ENCODE measurements at places on chromosomes 6 and 20.

DNA sequence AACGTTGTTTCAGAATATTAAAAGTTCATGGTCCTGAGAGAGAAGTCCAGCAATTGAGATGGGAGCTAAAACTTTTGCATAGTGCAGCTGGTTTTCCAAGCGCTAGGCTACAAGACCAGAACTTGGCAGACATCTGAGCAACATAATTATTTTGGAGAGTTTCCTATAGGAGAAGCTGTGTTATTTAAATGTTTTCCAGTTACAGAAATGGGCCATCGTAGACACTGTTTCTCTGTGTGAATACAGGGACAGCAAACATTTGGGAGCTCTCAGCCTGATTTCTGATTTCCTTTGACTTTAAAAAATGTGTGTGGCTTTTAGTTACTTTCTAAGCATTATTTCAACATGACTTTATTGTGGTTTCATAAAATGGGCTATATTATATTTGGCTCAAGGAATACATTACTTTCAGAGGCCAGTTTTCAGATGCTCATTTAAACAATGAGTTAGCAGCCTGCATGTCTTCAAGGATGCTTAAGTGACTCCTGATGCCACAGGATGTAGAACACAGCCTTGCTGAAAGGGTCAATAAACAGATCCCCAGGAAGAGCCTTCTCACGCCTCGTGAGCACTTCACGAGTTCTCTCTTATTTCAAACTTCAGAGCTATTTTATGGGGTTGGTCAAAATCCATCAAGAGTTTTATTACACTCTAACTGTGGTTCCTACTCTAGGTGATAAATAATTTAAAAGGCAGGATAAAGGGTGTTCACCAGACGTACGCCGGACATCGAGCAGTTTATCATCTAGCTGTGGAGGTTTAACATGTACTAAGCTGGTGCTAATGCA is 193.8 kb downstream of the SMOC2 start:
- no peak for DNase-seq

DNA sequence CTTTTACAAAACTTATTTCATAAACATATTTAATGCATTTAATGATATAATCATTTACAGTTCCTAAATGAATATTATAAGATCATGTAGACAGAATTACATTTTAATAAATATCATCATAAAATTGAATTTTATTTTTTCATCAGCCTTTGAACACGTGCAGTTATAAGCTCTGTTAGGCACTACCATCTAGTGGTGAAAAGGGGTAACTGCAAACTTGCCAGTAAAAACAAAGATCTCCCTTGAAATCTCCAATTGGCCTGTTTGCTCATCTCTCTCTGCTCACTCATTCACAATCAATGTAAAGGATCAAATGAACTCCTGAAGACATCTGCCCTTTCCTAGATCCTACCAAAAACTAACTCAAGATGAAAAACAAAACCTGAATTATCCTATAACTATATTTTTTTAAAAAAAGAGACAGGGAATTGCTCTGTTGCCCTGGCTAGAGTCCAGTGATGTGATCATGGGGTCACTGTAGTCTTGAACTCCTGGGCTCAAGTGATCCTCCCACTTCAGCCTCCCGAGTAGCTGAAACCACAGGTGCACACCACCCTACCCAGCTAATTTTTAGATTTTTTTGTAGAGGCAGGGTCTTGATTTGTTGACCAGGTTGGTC is 31.7 kb downstream of the SAMHD1 start:
- DNase-seq, result peak; percentile 27

- no peak for DNase-seq
Measured at GRCh38 chr6:131139599-131139998, 4.3 kb downstream of the AKAP7 start.

DNA sequence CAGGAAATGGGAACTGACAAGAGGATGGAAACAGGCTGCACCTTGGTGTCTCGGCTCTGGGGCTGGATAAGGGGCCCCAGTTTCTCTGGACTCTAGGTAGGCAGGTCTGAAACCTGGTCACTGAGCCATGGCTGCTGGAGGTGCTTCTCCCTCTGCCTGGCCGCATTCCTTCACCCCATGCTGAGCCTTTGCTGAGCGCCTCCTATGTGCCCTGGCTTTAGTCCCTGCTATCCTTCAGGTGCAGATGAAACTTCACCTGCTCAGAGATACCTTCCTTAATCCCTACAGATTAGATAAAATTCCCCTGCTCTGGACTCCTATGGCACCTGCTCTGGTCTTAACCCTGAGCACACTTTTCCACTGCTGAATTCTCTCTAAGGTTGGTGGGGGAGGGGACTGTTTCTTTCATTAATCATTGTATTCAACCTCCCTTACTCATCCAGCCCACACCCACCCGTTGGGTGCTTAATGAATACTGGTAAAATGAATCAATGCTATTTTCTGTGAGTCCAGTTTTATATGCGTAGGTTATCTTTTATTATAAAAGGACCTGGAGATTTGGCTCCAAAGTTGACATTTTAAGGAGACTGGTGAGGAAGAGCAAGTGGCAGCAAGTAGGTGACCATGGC is 19.3 kb downstream of the MYLK4 start:
- no peak for DNase-seq

DNA sequence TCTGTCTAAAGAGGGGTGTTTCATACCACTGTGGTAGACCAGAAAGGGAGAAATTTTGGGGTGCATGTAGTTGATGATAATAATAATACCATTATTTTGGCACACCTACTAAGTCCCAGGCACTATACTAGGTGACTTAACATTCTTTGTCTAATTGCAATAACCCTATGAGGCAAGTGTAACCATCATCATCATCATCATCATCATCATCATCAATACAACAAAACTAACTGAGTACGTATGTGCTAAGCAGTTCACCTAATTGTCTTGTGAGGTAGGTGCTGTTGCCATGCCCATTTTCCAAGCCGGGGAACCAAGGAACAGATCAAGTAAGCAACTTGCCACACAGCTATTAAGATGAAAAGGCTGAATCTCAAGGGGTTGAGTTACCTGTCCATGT is 2.6 kb upstream of the PACSIN1 start:
- DNase-seq, result no peak

DNA sequence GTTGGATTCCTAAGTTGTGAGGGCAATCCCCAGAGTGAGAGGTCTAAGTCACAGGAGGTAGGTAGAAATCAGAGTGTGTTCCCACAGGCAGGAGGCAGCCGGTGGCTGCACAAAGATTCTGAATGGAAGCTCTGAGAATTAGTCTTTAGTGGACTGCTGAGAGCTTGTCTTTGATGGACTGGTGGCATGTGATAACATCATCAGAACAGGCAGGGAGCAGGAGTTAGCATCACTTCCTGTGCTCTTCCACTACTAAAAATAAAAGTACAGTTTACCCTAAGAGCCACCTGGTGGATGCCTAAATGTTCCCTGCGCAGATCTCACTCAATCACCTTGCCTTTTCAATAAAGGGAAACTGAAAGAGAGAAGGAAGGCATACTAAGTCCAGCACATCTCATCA is 294.6 kb upstream of the POU3F2 start:
- DNase-seq, result no peak

GRCh38 chr20:47392015-47392720 is 35.7 kb upstream of the ZMYND8 start:
- DNase-seq, result peak; percentile 26

DNA sequence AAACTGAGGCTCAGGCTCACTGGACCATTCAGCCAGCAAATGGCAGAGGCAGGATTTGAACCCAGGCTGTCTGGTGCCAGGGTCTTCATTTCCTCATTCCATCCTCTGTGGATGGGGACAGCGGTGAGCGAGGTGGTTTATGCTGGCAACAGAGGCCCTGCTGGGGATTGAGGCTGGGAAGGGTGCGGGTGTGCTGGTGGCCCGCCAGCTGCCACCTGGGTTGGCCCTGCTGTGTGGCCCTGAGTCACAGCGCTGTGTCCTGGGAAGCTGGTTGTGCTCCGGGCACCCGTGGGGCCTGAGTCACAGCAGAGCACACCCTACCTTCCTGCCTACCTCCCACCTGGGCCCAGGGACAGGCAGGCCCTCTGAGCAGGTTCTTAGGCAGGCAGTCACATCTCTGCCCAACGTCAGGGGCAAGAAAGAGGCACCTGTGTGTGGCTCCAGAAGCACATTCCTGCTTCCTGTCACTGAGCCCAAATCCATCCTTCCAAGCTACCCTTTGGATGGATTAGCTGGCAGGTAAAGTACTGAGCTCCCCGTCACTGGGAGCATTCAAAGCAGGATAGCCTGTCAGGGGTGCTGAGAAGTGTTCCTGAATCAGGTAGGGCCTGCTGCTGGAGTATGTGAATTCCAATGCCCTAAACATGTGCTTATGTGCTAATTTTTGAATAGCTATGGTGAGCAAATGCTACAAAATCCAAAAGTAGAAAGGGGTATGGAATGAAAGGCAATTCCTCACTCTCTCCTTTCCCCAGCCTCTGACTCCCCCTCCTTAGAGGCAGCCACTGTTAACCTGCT is 53.9 kb downstream of the CEBPB start:
- DNase-seq, result no peak

DNA sequence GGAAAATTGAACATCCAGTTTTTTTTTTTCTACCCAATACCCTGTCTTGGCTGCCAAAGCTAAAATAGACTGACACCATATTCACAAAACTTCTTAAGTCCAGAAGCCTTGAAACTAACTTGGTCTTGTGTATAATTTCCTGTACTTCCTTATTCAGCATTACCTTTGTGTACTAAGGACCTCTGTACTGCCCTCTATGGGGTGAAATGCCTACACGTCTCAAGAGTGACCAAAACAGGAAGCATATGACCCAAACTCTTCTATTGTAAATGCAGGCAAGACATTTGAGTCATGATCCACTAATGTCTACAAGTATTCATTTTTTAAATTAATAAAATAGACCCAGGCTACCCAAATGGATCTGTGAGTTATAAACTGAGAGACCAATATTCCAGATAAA is 50.4 kb downstream of the HMGCLL1 start:
- DNase-seq, result no peak

- no peak for DNase-seq
Measured at GRCh38 chr6:17281100-17281496, at the start of gene RBM24. Gene RBM24 (plus strand): TSS chr6:17281361. CDS start chr6:17281582, 221 bp downstream.

- no peak for DNase-seq
Measured at GRCh38 chr20:22931653-22932608, 103.2 kb upstream of the SSTR4 start.

DNA sequence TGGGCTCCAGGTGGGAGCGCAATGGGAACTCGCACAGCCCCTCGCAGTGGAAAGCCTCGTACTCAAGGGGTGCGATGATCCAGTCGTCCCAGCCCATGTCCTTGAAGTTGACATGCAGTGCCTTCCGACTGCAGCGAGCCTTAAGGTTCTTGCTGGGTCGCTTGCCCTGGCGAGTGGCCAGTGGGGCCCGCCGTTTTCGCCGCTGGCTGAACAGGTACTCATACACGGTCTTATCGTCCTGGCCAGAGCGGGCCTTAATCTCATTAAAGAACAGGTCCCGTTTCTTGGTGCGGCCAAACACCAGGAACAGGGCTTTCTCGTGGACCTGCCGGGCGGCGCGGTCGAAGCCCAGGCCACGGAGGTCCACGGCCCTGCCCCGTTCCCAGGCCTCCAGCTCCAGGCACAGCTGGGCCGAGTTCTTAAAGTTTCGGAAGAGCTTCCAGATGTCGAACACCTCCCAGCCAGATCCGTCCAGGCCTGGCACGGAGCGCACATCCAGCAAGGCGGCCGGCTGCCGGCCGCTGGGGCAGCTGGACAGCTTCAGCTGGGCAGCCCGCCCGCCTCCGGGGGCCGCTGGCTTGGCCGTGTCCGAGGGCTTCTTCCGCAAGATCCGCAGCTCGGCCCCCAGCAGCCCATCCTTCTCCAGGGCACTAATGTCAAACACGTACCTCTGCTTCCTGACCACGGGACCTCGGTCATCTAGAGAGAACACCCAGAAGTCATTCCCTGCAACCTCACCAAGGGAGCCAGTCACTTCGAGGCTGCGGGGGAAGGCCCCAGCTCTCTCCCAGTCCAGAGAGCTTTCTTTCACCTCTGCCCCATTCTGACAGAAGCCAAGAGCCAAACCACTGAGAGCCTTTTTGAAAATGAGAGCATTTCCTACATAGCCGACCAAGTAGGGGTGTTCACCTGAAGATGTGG is 3.7 kb downstream of the GDF5 start:
- DNase-seq, result no peak

- DNase-seq, result no peak
Measured at GRCh38 chr6:69019832-69020231, 384.8 kb downstream of the ADGRB3 start.

DNA sequence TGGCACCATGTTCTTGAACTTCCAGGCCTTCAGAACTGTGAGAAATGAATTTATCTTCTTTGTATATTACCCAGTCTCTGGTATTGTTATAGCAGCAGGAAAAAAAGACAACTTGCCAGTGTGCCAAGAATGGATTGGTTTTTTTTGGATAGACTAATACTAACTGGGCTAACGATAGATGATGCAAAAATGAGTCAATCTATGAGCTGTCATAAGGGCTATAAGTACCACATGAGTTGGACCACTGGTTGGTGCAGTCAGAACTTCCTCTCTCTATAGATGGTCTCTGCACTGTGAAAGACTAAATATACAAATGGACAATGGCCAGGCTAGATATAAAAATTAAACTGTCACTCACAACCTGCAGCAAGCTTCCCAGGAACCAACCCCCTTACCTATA is 87.6 kb upstream of the COL21A1 start:
- DNase-seq, result no peak

DNA sequence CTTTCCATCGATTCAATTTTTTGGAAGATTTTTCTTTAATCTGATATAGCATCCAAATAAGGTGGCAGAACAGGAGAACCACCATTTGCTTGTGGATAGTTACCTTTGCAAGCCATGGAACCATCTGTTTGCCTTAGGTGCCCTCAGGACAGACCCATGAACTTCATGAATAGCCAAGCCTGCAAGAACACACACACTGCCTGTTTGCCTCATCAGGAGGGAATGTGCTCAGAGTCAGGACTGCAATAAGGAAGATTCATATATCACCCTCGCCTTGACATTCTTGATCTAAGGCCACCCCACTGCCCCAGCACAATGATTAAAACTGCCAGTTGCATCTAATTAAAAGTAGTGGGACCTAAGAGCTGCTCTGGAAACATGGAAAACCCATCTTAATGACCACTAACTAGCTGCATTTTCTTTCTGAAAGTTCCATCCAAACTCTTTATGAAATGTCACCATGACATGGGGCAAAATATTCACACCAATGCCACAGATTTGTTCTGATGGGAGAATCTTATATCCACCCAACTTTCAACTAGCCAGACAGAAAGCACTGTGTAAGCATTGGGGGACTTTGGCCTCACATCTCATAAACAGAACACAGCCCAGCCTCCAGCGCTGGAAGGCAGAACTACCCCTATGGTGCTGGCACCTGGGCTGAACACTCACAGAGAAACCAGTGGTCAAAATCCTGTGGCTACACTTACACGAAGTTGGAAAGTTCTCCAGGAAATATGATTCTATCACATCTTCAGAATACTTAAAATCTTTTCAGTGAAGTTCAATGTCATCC is 48.3 kb downstream of the TBXT start:
- DNase-seq, result no peak

GRCh38 chr20:57474816-57475215 is 50.1 kb downstream of the CTCFL start:
- DNase-seq, result no peak

DNA sequence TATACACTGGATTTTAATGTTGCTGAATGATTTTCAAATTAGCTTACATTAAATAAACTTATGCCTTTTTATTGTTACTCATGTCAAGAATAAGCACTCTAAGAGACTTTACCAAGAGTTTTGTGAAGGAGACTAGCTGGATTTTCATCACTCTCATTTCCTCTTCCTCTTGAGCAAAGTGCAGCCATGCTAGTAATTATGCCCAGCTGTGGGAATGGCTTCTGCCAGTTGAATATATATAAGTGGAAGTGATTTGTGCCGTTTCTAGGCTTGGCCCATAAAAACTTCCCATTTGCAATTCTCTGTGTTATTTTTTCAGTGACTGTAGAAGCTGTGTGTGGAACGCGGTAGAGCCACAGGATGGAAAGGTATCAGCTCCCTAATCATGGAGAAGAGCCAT is 255.8 kb downstream of the HDGFL1 start:
- no peak for DNase-seq

GRCh38 chr6:161631676-161632194 is 357.9 kb upstream of the AGPAT4 start:
- no peak for DNase-seq

All from GDM1 (cell line).